GF-D8 (cell line): ENCODE measurements at places on chromosomes 5 and 9.

DNA sequence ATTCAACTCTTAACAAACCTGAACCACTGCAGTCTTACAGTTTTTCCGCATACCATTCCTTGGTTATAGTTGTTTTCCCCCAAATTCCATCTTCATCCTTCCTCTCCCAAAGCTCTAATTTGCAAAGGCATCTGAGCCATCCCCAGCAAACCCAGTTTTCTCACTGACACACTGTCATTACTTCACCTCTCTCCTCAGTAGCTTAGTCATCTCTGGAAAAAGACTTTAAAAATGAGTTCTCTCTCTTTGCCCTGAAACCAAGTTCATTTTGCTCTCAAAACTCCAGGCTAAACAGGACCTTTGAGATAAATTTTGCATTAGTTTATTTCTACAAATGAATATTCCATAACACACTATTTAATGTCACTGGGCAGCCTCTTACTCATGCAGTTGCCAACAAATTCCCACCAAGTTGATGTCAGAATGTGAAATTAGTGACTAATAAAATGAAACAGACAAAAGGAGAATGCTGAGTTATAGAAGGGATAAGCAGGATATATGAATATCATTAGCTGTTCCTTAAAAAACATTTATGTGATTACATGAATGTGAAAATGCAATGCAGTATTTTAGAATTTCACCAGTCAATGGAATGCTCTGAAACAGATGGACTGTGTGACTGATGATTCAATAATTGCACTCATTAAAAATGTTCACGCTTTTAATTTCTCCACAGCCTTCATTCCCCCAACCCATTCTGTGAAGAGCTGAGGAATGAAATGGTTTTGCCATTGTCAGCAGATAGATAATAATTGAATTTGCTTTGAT lies 107.4 kb upstream of the DMAC1 start:
- no peak for DNase-seq

- DNase-seq = no peak
Observed at GRCh38 chr5:127856292-127856691, 153.1 kb downstream of the CCDC192 start.

DNA sequence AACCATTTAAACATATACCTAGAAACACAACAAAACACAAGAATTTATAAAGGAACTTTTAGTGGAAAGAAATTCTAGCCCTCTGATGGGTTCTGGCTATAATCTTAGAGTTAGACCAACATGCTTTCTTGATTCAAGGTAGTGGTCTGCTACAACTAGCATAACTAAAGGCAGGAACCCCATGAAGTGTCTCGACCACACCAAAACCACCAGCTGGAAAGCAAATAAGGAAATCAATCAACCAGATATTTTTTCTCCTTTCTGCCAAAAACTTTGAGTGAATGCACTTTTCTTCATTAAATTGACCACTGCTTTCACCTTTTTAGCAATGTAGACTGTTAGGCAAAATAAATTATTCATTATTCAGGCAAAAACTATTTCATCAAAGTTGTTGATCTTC lies 346.4 kb downstream of the EBF1 start:
- no peak for DNase-seq

DNA sequence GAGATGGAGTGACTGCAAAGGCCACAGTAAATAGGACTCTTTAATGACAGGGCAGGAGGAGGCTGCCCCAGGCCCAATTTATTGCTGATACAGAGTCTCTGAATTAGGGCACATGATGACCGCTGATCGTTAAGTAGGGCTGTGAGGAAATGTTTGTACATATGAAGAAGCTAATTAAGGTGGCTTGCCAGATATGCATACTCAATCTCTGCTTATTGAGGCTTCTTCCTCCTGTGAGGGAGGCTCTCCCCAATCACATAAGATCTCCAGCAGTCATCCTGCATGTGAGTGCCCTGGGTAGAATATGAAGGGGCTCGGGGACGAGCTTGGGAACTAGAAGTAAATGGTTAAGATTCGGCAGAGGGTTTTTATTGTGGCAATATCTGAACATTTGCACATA lies 8.2 kb upstream of the CD180 start:
- DNase-seq = no peak

- DNase-seq = no peak
Observed at GRCh38 chr9:15262581-15262980, 44.4 kb downstream of the TTC39B start.

- no peak for DNase-seq
Observed at GRCh38 chr9:120774719-120775118, 18.5 kb downstream of the FBXW2 start.

- no peak for DNase-seq
Observed at GRCh38 chr9:109632817-109633216, 134.7 kb upstream of the PTPN3 start.

DNA sequence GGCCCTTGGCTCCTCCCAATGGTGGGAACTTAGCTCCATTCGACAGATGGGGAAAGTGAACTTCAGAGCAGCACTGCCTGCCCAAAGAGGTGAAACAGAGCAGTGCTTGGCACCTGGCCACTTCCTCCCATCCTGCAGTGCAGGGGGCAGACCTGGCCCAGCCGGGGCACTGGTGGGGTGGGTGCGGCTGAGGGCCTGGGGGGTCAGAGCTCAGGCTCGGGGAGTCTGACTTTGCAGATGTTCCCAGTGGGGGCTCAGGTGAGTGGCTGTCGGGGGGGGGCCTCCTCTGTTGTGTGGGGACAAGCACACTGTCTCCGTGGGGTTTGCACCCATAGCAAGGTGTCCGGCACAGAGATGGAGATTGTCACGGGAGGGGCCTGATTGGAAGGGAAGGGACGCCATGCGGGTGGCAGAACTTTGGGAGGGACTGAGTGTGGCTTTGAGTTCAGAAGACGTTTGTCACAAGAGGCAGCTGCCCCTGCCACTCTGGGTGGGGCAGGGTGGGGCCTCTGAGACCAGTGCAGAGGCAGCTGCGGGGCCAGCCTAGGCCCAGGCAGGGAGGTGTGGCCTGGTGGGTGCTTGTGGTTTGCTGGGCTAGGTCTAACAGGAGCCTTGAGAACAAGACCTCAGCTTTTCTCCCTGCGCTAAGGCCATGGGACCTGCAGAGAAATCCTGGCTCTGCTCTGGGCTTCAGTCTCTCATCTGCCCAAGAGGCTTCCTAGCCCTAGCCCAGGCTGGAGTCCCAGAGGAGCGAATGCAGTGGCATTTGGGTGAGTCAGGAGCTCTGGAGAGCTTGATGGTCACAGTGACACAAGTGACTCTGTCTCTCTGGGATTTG lies 2.5 kb downstream of the MYMK start:
- DNase-seq = no peak

- no peak for DNase-seq
Observed at GRCh38 chr5:170464280-170465127, 39.3 kb upstream of the KCNIP1 start.

DNA sequence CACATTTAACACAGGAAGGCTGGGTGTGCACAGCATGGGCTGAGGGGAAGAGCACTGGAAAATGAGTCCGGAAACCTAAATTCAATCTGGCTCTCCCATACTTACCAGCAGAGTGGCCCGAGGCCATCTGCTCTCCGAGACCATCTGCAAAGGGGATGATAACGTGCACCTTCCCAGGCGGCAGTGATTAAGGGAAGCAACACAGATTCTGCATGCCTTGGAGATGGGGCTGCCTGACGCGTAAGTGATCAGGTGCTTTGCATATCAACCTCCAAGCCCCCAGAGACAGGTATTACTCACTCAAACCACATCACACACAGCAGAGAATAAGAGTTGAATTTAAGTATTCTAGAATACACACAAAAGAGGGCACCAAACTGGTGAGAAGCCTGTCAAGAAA lies 9.1 kb downstream of the EPB41L4B start:
- no peak for DNase-seq

DNA sequence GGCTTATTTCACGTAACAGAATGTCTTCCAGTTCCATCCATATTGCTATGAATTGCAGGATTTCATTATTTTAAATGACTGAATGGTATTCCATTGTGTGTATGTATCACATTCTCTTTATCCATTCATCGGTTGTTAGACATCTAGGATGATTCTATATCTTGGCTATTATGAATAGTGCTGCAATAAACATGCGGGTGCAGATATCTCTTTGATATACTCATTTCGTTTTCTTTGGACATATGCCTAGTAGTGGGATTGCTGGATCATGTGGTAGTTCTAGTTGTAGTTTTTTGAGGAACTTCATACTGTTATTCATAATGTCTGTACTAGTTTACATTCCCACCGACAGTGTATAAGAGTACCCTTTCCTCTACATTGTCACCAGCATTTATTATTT lies 460.5 kb downstream of the MAN2A1 start:
- no peak for DNase-seq

DNA sequence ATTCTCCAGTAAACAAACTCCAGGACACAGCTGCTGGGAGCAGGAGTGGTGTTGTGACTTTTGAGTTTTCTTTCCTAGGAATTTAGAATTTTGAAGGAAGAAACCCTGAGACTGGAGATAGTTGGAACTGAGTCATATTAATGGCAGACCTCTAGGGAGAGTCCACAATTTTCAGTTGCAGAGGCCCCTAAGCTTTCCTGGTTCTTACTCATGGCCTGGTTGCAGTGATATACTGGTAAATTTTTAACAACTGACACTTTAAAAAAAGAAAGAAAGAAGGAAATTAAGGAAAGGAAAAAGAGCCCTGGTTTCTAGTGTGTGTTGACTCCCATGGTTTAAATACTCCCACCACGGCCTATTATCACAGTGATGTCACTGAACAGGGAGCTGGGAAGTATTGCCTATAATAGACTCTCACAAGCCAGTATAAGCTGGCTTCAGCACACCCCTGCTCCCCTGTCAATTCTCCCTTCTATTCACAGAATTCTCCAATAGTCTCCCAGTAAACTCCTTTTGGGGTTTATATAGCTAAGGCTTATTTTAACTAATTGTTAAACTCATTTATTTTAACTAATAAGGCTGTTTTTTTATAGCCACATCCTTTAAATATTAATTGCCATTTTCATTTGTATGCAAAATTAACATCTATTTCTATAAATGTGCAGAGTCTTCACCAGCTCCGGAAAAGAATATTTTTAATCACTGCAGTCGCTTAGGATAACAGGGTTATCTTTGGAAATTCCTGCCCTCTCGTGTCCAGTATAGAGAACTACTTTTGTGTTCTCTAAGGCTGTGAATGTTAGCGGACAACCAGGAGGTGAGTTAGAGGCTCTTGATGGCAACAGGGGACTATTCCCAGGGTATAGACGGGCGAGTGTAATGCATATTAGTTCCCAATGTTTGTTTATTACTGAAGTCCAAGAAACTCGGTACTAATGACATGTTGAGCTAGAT lies 59.7 kb downstream of the GGTA1 start:
- no peak for DNase-seq

DNA sequence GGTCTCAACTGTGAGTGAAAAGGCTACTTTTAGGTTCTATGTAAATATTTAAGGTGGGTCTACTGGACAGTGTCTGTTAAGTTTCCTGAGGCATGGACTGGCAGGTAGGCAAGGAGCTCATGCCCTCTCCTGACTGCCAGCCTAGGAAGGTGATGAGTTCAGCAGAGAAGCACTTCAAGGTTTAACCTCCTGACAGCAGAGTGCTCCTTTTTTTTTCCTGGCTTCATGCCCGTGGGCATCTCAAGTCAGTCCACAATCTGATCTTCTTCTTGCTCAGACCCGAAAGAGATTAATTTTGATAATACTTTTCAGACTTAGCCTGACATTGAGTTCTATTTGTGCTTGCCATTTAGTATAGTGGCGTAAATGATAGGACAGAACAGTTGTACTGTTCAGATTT lies 241.9 kb upstream of the NREP start:
- no peak for DNase-seq

GRCh38 chr5:95020345-95020744 lies 264.5 kb downstream of the MCTP1 start:
- DNase-seq = no peak

DNA sequence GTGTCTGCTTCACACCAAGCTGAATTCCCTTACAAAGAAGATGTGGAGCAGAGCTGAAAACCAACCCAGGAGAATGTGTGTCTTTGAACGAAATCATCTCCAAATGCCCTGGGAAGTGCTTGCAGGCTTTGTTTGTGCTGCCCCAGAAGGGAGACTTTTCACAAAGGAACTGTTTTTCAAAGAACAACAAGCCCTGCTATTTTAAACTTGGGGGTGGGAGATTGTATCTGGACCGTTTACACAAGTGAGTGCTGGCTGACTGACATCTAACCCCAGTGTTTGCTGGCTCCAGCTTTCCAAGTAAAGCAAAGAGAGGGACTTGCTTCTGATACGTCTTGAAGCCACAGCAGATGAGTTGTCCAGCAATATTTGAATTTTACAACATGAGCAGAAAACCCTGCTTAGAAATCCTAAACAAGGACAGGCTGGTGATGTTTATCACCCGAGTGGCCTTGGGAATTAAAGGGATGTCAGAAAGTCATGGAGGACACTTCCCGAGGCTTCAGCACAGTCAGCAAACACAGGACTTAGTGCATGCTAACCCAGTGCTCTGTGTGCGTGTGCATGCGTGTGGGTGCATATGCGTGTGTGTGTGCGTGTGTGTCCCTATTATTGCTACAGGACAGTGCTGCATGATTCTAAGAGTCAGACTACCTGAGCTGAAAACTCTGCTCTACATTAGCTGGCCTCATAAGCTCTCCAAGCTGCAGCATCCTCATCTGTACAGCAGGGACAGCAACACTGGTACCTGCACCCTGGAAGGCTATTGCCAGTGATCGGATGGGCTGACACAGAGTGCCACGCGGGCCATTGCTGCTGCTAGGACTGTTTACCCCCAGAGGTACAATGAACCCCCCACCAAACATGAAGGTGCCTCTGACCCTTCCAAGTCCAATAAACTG lies 1.4 kb downstream of the ADAMTS12 start:
- no peak for DNase-seq

DNA sequence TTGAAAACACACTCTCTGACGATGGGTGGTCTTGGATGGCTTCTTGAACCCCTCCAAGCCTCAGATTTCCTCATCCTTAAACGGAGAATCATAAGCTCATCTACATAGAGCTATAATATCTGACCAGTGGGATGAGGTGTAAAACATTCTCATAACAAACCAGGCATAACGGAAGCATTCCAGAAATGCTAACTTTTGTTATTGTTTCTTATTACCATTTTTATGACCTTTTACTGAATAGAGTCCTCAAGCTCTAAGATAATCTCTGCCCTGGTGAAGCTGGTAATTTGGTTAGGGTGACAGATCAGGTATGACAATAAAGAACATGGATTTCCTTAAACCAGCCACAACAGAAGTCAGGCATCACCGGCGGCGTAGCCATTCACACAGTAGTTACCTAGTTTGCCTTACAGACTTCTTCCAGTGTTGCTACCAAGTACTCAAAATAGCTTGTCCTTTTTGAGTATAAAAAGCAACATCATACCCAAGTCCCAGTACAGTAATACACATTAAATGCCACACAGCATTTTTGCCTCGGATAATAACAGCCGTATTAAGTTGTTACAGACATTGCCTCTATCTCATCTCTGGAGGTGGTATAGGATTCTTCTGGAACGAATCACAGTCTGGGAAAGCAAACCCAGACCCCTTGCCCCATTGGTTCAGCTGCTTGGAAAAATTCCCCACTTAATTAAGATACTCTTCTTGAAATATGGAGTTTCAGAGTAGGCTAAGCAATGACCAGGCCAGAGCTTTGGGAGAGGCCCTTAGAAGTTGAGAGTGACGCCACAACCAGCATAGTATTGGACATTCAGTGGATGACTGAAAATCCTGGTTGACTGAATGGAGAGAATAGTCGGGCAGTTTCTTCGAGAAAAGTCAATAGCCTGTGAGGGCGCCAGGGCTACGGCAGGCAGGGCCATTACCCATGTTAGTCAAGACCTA lies 252.5 kb downstream of the SLIT3 start:
- DNase-seq = no peak

GRCh38 chr9:107594908-107595530 lies 105.5 kb upstream of the KLF4 start:
- no peak for DNase-seq
